Kasumi-1 (cell line): ENCODE measurements at places on chromosomes 2 and 18.
A peak's percentile ranks its signal among the peaks of the same experiment; 100 is the strongest.

DNA sequence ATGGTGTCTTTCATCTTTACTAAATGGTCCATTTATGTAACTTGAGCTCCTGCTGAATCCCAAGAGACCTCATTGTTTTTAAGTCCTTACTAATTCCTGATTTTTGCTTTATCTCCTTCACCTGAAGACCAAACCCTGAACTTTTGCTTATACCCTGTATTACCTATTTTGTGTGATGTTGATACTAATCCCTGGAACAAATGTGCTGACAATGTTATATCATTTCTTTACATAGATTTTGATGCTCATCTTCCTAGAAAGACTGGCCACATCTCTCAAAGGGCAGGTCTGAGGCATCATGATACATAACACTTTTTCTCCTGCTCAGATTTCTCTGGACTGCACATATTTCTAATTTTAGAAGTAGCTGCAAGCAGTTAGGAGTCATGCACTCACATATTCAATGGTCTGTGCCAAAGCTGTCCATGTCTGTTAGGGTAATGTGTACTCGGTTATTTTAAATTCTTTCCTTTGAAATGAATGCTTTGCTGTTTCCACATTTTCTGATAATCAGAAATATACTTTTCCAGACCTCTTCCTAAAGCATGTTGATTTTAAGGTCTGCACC is 427.9 kb upstream of the HNRNPA3 start:
- no peak for DNase-seq

GRCh38 chr2:219789476-219789875 is 162.0 kb downstream of the SLC4A3 start:
- DNase-seq: no peak

- DNase-seq: peak; percentile 40
These were observed 2.7 kb downstream of the ST8SIA5 start for GRCh38 chr18:46754188-46754587.

GRCh38 chr2:95296880-95297487 is at the start of gene KCNIP3:
Gene KCNIP3, plus strand, starts transcription at chr2:95297347. Its CDS starts 92 bp downstream, at chr2:95297439.
- no peak for DNase-seq

- no peak for DNase-seq
These were observed 15.7 kb downstream of the MAL start for GRCh38 chr2:95041060-95041823.

DNA sequence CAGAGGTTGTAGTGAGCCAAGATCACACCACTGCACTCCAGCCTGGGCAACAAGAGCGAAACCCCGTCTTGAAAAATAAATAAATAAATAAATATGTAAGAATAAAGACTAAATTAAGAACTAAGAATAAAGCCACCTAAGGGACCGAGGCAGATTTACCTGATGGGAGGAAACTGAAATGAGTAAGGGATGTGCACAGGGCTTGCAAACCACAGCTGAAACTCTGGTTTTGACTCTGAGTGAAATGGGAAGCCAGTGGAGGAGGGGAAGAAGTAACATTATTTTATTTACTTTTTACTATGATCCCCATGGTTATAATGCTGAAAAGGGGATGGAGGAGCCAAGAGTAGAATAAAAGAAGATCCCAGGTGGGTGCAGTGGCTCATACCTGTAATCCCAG is 107.3 kb downstream of the CABYR start:
- DNase-seq: no peak
